ENCODE measurements at places on chromosomes 4 and X.

GRCh38 chr4:186657764-186658163 lies 65.9 kb downstream of the FAT1 start:
- DNase-seq, result no peak

DNA sequence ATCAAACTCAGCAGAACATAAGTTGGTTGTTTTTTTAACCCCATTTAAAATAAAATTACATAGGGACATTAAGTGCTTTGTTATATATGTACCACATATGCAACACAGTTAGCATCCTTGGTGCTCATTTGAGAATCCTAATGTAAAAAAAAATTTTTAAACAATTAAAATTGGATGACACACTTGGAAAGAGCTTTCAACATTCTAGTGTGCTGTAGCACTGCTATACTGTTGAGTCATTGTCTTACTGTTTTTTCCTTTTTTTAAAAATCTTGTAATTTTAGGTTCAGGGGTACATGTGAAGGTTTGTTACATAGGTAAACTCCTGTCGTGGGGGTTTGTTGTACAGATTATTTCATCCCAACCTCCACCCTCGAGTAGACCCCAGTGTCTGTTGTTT lies 12.8 kb downstream of the THAP9 start:
- DNase-seq, result no peak

- no peak for DNase-seq
Observed at GRCh38 chr4:109436504-109436903, 2.9 kb downstream of the SEC24B start.

DNA sequence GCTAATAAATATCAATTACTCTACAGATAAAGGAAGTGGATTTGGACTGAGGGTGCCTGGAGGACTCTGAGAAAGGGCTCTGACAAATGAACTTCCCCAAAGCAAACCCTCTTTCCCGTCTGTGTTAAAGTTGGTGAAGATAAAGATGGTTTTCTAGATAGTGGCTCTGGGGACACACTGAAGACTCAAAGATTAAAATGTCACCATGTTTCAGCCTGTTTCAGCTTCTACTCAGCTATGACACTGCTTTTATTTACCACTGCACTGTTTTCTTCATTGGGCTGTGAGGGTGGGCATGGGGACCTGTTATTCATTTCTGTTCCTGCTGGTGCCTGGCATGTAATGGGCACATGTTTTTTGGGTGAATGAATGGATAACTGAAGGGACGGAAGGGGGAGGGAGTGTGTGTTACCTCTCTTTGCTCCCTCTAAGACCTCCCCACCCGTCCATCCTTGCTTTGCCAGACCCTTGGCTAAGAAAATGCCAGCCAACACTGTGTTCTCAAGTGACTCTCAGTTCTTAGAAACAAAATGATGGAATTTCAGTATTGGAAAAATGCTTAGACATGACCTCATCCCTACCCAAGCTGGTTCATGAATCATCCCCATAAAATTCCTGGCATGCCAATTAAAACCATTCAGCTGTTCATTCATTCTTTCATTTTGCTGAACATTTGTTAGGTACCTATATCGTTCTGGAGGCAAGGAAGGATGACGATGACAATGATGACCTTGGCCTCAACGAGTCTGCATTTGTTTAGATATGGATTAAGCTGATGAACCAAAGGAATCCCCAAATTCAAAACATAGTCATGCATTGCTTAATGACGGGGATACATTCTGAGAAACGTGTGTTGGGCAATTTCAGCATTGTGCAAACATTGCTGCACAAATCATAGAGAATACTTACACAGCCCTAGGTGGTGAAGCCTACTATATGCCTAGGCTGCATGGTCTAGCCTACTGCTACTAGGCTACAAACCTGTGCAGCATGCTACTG lies 13.4 kb upstream of the STK32B start:
- DNase-seq, result peak; percentile 43

- DNase-seq, result no peak
Observed at GRCh38 chrX:110346681-110347080, 12.0 kb upstream of the RTL9 start.

DNA sequence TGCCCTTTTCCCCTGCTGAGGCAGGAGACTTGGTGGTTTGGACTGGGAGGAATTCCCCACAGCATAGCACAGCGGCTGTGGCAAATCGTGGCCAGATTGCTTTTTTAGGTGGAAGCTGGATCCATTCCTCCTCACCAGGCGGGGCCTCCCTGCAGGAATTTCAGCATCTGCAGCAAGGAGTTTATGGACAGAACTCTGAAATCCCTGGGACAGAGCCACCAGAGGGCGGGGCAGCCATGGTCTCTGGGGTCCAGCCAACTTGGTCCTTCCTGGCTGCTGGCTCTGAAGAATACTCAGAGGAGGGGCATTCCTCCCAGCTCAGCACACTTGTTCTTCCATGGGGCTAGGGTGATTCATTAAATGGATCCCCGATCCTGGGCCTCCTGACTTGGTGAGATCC lies 794.3 kb downstream of the SH3BGRL start:
- DNase-seq, result no peak

DNA sequence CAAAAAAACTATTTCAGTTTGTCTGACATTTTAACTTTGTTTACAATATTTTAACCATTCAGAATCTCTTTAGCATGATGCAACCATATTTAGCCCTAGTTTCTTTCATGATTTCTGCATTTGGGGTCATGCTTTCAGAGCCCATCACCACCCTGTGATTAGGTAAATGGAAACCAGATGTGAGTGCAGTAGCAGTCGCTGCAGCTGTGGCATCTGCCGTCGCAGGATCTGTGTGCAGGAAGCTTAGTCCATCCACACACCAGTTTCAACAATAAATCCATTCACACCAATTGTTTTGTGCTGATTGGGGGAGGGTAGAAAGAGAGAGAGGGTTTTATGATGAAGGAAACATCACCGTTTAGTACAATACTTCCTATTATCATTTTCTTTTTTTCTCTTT lies 130.5 kb downstream of the CPEB2 start:
- peak; percentile 36 for DNase-seq

Data from femur (tissue), 1 donor.